ENCODE measurements at places on chromosomes 12 and 14.

DNA sequence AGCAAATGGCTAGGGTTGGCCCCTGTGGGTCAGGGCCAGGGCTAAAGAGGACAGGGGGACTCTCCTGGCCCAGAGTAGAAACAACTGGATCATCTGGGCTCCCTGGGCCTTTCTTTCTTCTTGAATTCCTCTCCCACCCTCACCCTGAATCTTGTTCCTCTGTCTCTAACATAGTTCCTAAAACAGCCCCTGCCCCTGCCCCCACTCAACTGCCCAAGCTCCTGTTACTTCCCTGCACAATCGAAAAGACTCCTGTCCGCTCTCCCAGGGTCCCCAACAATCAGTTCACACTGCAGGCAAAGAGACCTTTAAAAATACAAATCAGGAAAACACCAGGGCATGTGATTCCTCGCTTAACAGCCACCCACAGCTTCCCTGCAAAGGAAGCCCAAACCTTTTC, 18.0 kb upstream of the ANKRD33 start:
- no peak for DNase-seq

DNA sequence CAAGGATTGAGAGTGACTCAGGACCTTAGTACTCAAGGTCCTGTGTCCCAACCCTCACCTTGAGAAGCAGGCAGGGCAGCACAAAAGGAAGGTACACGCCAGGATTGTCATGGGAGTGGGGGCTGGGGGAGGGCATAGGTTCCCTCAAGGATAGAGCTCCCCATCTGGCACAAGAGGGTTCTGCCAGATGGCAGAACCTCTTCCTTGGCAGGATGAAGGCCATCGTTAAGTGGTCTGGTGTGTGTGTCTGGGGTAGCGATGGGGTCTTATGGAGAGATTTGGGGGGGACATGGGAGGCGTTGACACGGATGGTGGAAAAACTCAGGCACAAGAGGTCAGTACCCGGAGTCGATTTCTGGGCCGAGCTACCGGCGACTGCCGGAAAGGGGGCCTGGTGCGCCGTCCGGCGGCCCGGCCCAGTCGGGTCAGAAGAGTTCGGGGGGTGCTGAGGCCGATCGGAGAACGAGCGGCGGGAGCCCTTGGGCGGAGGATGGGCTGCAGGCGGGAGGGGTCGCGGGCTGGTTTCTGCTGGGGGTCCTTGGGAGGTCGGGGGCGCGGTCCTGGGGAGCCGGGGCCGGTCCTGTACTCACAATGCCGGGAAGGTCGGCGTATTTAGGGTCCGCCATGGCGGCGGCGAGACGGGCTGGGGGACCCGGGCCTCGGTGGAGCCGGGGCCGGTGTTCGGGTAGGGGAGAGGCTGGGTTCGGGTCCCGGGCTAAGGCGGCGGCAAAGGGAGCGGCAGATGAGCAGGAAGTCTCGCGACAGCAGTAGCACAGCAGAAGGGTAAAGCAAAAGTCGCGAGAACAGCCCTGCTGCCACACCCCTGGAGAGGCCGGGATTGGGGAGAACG, at the start of gene DCTN2:
TSS of gene DCTN2 (minus strand) at position 755 of the 850 bp plus-strand sequence. CDS start at position 626, 129 bp downstream.
- DNase-seq: peak; percentile 88

GRCh38 chr12:93957168-93957567, 191.2 kb upstream of the PLXNC1 start:
- no peak for DNase-seq

- no peak for DNase-seq
Measured at GRCh38 chr12:53253298-53253697, 14.8 kb upstream of the ESPL1 start.

DNA sequence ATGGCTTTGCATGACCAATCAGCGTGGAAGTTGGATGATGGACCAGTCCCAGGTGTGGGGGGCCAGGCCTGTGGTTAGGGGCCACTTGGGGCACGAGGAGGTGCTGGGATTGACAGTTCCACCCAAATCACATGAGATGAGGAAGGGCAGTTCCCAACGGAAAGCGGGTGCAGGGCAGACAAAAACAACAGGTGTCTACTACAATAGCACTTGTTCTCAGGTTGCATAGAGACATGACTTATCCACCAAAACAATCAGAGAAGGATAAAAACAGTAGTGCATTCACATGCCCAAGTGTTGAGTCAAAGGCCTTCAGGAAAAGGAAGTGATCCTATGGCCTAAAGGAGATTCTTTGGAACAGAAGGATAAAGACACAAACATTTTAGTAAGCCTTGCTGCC, 14.6 kb upstream of the EIF2B2 start:
- no peak for DNase-seq

- no peak for DNase-seq
Measured at GRCh38 chr12:58919231-58920101, 838 bp downstream of the LRIG3 start.

GRCh38 chr14:24513009-24513408, 4.9 kb upstream of the CMA1 start:
- no peak for DNase-seq

DNA sequence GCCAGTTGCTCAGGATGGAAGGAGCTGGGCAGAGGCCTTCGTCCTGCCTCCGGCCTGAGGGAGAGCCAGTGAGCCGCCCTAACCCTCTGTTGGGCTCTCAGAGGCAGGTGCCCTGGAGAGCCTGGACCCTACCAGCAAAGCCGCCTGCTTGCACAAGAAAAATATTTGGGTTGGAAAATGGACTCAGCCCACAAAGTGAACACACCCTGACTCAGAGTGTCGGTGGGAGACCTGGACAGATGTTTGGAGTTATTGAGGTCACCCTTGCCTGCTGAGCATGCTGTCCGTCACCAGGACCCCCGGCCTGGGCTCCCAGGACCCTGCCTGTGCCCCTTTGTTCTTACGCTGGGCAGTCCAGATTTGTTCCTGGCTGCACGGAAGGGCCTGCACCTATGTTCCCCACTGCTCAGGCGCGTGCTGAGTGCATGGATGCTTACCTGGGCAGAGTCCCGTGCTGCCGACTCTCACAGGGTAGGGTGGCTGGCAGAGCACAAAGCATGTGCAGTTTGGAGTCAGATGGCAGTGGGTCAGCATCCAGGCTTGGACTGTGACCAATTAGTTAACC, 22.4 kb downstream of the FAM181A start:
- no peak for DNase-seq

- no peak for DNase-seq
Measured at GRCh38 chr14:98162856-98163805, 1108.9 kb downstream of the BCL11B start.

- no peak for DNase-seq
Measured at GRCh38 chr14:68124979-68125731, 305.6 kb downstream of the RAD51B start.

- no peak for DNase-seq
Measured at GRCh38 chr14:100116134-100116533, 43.3 kb downstream of the DEGS2 start.

- no peak for DNase-seq
Measured at GRCh38 chr14:33556382-33557121, 394.3 kb downstream of the EGLN3 start.
